ENCODE measurements at places on chromosomes 13 and 19. TPM values are rescaled to one million over a fixed set of nuclear protein-coding genes. Genes with fewer than 3 reads are reported as not detected.

DNA sequence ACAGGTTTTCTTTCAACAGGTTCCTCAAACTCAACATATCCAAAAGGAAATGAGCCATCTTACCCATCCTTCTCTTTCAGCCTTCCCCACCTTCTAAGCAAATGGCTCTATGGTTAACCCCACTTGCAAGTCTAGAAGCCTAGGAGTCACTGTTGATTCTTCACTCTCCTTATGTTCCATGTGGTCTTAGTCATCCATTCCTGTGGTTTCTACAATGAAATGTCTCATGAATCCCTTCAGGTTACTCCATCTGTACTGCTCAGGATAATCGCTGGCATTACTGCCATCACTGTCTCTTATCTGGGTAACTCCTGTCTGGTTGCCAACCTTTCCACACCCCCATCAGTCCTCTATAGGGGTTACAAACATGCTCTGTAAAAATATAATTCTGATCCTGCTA, 381.3 kb downstream of the ENOX1 start:
- no peak for DNase-seq
- no peak overlapping the region for H3K4me3 ChIP-seq
- no peak overlapping the region for H3K27ac ChIP-seq
- H3K27me3 ChIP-seq: no peaks in the 10 kb centered on the region
- H3K36me3 ChIP-seq: no peaks in the 10 kb centered on the region
- H3K4me1 ChIP-seq: no peaks in the 10 kb centered on the region

The CILP2 gene
- total RNA-seq: 0.07 TPM

The PALM3 gene
- not detected for total RNA-seq

The PNMA8B gene
- 0.04 TPM for total RNA-seq

The NCR1 gene
- total RNA-seq: not detected

DNA sequence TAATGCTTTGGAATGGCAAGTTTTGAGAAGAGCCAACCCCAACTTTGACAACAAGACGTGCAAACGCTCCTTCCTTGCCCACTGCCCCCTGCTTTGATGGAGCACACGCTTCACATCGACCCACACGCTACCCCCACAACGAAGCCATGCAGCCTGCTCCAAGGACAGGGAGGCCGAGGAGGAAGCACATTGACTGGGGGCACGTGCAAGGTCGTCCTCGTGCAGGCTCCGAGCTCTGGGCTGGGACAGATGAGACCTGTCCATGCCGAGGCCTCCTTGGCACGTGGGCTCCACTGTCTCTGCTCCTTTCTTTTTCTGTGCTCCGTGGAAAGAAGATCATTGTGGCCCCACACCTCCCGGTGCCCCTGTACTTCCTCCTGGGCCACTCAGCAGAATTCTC, 309.0 kb downstream of the TEX29 start:
- no peaks in the 10 kb centered on the region for H3K4me1 ChIP-seq
- no peak overlapping the region for H3K4me3 ChIP-seq
- no peak for DNase-seq
- no peaks in the 10 kb centered on the region for H3K36me3 ChIP-seq
- no peak overlapping the region for H3K27ac ChIP-seq
